HFFc6 (cell line): ENCODE measurements at places on chromosomes 7 and 10.

DNA sequence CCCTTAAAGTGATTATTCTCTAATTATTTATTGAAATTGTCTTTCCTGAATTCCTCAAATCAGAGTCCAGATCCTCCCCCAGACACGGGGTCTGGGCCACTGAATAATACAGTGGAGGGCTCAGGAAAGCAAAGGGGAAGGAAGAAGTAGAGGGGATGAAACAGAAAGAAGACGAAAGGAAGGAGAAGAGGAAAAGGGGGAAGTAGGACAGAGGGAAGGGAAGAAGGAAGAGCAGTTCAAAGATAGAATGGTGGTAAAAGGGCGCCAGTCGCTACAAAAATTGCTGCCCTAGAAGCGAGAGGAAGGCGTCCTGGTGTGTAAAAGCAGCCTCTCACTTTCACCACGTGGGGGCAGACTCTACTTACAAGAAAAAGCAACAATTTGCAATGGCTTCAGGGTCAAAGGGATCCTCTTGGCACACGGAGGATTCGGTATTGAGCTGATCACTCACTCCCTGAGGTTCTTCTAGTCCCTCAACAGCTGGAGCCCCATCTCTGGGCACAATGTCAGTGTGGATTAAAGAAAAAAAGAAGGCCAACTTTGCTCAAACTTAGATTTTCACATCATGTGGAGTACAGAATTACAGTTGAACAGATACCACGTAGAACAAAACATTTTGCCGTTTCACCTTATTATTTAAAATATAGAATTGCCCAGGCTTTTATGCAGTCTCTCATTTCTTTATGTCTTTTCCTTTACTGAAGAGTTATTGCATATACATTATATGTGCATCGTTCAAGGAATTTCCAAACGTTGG, 31.4 kb upstream of the NPVF start:
- peak; percentile 59 for DNase-seq

GRCh38 chr10:91159254-91159783, 61.1 kb upstream of the PCGF5 start:
- DNase-seq: no peak

- peak; percentile 3 for DNase-seq
Measured at GRCh38 chr7:135879233-135879632, 97.9 kb downstream of the MTPN start.

DNA sequence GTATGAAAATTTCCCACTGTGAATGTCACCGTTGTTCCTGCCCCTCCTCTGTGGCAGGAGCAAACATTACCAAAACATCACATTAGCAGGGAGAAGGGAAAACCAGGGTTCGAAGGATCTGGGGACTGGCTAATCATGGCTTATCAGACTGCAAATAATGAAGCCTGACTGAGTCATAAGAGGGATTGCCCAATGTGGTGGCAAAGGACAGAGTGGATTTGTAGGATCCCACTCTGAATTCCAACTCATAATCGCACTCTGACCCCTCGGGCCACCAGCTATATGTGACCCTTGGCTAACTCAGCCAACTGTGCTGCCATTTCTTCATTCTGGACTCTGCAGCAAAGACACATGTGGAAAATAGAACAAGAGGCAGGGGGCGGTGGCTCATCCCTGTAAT, 347.3 kb upstream of the AUTS2 start:
- no peak for DNase-seq

DNA sequence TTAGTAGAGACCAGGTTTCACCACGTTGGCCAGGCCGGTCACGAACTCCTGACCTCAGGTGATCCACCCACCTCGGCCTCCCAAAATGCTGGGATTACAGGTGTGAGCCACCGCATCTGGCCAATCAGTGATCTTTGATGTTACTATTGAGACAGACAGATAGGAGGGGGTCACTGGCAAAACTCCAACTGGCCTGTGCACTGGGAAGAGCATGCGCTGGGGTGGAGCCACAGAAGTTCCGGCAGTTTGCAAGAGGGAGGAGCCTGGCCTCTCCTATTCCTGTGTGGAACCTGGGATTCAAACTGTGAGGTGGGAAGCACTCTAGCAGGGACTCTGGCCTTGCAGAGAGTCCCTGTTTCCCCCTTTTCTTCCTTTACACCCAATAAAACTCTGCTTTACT, 60.7 kb downstream of the NEBL start:
- no peak for DNase-seq

DNA sequence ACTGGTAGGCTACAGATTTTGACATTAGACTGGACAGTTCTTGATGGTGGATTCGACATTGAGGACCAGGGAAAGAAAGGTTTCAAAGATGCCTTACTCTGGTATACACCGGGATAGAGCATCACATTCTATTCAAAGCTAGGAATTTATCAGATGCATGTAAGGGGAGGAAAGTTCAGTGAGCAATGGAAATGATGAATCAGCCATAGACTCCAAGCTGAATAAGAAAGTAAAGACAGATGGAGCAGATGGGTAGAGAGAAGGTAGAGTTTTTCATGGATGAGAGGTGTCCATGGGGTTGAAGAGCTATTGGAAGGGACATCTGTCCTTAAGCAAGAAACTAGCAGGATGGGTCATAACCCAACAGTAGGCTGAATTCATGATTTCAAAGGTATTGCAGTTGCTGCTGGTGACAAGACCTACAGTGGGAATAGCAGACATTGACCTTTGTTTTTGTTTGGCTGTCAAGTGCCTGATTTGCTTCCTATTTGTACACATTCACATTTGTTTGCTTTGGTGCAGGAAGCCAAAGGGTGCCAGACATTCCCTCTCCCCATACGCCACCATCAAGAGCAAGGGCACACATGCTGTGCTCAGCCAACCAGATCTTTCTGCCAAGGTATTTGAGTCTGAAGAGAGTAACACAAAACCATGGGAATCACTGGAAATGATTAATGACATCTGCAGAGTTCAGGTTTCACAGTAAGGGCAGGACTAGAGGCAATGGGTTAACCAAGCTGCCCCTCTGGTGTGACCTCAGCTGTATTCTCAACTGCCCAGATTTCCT, 8.6 kb upstream of the CACUL1 start:
- no peak for DNase-seq

DNA sequence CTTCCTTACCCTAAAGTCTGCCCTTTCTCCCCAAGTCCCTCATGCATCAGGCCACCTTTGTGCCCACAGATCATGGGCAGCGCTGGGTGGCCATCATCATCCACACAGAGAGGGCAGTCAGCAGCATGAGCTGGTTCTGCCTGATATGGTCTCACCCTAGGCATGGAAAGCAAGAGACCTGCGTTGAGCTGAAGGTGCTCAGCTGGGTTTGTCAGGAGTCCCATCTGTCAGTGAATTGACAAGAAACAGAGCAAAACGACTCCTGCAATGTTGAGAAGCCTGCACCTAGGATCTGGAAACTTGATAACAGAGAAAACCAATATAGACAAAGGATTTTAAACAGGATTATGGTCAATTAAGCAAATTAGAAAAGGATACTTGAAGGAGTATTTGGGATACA, 242.7 kb upstream of the PRSS1 start:
- no peak for DNase-seq

- DNase-seq: no peak
Measured at GRCh38 chr10:131896403-131896802, 4.4 kb upstream of the PPP2R2D start.

GRCh38 chr10:108338146-108338545, 1173.6 kb upstream of the SORCS1 start:
- DNase-seq: no peak

DNA sequence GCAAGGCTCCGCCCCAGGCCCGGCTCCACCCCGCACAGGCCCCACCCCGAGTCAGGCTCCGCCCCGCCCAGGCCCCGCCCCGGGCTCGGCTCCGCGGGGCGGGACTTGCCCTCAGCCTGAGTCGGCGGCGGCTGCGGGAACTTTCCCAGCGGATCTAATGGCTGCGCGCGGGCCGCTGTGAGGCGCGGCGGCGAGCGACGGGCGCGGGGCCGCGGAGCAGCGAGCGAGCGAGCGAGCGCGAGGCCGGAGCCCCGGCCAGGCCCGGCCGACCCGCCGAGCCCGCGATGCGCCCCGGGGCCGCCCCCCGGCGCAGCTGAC, at the start of gene INPP5A:
Gene INPP5A (plus strand): TSS at position 104 of the 318 bp plus-strand sequence. CDS start 310 bp downstream, outside the sequence.
- DNase-seq: no peak

DNA sequence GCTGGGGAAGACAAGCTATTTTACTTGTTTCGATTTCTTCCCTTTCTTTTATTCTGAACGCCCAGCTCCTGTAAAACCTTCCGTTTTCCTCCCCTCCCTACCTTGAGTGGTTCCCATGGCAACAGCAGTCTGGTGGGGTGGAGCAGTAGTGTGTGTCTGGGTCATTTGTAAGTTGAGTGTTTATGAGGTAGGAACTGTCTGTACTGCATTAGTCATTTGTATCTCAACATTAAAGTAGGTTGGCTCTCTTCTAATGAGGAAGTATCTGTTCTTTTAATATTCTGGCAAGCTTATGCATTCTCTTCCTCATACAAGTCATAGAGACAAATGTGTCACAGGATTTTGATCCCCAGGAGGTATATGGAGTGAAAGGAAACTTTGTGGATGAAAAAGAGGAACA, 85.3 kb upstream of the CCDC6 start:
- no peak for DNase-seq

DNA sequence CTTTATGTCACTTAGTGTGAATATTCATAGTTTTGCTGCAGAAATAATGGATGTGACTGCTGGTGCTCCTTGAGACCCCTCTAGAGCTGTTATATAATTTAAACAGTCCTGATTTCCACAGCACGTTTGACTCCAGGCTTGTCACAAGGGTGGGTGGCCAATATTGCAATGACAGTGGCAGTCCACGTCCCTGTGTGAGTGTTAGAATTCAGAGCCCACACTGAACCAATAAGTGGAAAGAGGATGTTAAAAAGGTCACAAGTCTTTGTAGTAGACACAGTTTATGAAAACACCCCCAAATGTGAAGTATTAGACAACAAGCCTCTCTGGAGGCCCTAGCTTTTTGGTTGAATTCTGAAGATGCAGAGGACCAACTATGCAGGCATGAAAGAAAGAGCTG, 2.0 kb downstream of the PPP1R17 start:
- no peak for DNase-seq

DNA sequence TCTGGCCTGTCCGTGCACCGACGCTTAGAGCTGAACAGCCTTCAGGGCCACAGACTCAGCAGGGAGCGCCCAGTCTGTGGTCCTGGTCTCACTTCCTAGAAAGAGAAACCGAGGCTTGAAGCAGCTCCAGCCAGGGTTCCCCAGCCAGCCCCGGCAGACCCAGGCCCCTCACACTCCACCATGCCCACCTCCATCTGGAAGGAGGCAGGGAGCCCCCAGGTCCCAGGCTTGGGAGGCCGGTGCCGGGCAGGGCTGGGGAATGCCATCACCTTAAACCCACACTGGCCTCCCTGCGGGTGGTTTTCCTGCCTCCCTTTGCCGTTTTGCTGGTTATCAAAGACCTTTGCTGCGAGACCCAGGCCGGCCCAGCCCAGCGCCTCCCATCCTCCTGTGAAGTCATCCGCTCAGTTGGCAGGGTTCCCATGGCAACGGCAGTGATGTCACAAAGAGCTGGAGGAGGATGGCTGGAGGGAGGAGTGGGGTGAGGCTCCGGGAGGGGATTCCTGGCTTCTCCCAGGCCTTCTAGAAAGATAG, 24.0 kb downstream of the ELFN1 start:
- peak; percentile 18 for DNase-seq

- peak; percentile 80 for DNase-seq
Measured at GRCh38 chr7:33072471-33072870, 9.9 kb upstream of the NT5C3A start.

DNA sequence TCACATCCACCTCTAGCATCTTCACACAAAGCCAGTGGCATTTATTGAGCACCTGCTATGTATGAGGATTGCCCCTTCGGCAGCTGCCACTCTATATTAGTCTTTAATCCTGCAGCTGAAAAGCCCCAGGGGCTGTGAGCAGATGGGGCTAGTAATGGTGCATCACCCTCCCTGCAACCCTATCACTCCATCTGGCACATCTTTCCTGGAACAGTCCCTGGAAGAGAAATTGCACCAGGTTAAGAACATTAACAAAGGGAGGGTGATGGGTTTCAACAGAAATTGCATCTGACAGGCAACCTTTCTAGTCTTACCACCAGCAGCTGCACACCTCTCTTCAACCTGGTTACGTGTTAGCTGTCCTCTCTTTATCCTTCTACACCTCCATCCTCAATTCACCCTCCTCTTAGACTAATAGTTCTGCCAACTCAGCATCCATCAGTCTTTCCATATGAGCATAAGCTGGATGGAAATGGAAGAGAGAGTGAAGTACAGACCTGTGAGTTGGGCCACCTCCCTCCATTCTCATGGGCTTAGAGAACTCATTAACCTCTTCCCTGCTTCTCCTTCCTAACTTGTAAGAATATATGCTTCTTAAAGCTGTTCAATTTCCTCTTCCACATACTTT, 168.6 kb upstream of the NEBL start:
- DNase-seq: no peak

DNA sequence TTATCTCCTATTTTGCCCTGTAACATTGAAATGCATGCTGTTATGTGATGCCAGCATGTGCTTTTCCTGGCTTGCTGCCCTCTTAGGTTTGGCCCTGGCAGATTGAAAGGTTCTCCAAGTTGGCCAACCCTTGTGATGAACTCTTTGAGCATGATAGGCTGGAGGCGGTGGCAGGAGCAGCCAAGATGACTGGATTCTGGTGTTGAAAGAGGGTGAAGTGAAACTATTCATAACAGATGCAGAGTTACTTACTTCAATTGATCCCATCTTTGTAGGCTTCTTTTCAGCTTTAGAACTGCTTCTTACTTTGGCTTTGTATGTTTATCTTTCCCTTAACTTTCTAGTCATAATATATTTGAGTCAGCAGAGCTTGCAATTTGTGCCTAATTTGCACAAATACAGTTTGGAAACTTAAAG, 57.6 kb downstream of the BICC1 start:
- no peak for DNase-seq

DNA sequence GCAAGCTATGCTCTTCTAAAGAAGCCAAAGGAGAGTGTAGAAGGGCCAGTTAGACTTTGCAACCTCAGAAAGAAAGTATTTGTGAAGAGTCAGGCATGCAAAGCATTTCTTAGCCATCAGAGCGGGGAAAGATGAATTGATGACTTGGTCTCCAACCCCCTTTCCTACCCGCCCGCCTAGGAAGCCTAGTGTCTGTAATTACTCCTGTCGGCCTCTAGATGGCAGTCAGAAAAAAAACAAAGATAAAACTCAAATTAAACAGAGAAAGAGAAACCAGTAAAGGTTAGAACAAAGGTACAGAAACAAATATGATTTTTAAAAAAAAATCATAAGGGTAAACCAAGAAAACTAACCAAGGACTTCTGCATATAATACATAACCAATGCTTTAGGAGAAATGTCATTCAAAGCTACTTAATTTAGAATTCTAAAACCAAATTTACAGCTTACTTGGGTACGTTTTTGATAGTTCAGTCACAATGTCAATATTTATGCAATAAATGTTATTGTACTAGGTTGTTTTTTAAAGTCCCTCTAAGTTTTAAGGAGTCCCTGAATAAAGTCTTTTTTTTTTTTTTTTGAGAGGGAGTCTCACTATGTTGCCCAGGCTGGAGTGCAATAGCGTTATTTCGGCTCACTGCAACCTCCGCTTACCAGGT, 97.6 kb downstream of the LYZL1 start:
- DNase-seq: peak; percentile 9

DNA sequence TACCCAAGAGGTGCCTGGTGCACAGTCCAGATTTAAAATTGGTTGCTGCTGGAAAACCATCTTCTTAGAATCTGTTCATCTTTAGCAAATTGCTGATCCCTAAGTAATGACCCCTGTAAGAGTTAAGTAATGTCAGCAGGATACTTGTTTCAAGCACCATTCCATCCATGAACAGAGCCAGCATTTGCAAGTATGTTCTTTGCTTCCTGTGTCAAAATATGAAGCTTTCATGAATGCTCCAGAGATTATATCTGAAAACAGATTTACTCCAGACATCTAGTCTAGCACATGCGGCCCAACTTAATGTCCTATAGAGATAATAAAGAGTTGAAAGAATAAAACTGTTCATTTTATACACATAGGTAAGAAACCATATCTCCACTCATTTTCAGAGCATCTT, 98.7 kb upstream of the ZNF438 start:
- no peak for DNase-seq
